Tibial artery (tissue), 4 donors: ENCODE measurements at places on chromosomes 4 and X.

DNA sequence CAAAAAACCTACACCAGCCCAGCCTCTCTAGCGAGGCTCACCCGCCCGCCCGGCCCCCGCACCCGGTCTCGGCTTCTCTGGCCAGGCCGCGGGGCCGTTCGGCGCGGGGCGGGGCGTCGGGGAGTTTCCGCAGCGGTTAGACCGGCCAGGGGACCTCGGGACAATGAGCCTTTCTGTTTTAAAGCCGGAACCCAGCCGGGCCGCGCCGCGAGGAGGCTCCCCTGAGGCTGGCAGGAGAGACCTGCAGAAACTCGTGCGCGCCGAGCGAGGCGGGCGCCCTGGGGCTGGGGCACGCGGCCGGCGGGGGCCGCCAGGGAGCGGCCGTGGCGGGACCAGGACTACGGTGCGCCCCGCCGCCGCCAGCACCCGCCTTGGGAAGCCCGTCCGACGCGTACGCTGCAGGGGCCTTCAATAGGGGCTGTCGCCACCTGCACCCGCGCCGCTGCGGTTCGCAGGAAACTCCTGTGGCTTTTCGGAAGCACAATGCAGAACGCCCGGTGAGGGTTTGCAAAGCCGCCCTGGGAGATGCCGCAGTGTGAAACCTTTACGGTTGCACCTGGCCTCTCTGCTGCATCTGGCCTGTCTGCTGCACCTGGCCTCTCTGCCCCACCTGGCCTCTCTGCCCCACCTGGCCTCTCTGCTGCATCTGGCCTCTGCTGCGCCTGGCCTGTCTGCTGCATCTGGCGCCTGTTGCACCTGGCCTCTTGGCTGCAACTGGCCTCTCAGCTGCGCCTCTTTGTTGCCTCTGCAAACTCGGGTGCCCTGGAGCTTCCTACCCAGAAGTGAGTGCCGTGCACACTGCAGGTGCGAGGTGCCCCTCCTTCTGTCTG lies 63.9 kb downstream of the TRAPPC11 start:
- DNase-seq = peak; percentile 33

DNA sequence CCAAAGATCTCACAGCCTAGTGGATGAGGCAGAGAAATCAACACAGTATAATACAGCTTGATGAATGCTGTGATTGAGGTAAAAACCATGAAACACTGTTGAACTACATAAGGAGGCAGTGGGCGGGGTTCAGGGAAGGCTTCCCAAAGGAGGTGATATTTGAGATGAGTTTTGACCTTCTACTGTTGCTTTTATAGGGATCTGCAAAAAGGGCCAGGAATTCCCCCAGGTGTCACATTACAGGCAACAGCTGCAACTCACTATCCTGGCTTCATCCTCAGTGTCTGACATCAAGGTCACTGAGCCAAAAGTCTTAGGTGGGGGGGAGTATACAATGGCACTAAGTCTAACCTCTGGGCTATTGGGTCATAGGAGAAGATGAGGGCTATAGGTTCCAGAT lies 185.7 kb upstream of the NRK start:
- DNase-seq = no peak

DNA sequence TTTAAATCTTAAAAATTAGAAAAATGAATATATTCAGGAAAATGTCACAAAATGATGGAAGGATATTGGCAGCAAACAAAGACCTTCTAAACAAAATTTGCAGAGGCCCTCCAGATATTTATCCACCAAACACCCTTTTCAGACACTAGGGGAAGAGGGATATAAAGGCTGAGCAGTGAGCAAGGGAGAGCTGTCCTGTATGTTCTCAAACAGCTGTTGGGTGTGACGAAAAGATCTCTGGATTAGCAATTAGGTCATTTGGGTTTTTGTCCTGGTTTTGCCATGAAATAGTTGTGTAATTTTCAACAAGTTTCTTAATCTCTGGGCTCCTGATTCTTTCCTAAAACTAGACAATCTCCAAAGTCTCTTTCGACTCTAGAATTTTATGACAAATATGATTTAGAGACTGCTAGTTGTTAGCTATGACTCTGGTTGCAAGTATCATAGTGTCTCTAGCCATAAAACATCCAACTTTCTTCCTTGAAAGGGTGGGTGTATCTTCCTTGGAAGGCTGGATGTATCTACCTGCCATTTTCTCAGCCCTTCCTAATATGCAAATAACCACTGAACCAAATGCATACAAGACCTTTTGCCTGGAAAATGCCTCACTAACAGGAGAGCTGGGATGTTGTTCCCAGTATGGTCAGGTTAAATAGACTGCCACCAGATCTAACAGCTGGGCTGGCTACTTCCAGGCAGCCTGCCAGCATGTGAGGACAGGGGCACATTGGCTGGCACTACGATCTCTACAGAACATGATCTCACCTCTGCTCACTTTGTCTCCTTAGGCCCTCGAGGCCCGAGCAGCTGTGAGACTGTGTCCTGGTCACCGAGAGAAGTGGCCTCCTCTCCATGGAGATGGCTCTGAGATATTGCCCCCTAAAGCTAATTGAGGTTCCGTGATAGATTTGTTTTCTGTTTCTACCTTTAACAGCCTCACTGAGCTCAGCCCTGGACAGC lies 225.5 kb upstream of the JADE1 start:
- no peak for DNase-seq

DNA sequence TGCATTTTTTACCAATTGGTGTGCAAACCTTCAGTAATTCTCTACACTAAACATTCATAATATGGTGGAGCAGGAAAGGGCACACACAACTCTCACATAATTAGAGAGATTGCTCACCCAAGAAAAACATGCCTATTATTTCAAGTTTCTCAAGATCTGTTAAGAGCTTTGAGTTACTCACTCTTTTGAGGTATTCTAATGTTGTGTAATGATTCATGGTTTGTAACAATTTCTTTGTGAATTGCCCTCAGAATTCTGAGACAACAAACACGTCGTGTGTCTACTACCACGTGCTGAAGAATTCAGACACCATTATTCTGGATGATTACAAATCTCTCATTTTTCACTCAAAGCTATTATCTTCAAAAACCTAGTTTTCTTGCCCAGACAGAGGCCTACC lies 82.8 kb downstream of the PDGFC start:
- no peak for DNase-seq

DNA sequence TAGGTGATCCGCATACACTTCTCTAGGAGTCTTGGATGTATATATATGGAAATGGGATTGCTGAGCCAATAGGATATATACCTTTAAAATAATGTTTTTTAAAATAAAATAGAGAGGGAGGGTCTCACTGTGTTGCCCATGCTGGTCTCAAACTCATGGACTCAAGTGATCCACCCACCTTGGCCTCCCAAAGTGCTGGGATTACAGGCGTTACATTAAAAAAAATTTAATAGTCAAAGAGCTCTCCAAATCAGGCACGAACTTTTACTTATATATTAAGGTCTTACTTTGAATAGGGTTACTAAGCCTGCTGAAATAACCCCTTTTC lies 109.0 kb downstream of the GNL3L start:
- no peak for DNase-seq

DNA sequence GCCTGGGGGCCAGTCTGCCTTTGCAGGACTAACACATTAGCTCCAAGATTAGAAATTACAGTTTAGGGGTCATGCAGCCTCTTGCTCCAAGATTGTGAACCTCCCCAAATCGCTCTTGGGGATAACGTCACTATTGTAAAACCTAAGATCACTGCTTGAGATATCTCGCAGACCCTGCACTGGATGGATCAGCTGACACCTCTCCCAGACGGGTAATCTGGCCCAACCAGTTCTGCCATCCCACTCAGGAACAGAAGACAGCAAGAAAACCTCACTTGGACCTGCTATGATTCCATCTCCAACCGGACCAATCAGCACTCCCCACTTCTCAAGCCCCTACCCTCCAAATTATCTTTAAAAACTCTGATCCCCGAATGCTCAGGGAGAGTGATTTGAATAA lies 431.2 kb downstream of the GPM6A start:
- DNase-seq = no peak

- no peak for DNase-seq
Observed at GRCh38 chr4:111330786-111331185, 707.9 kb upstream of the PITX2 start.

GRCh38 chrX:18620349-18620748 lies 51.6 kb downstream of the RS1 start:
- DNase-seq = no peak

DNA sequence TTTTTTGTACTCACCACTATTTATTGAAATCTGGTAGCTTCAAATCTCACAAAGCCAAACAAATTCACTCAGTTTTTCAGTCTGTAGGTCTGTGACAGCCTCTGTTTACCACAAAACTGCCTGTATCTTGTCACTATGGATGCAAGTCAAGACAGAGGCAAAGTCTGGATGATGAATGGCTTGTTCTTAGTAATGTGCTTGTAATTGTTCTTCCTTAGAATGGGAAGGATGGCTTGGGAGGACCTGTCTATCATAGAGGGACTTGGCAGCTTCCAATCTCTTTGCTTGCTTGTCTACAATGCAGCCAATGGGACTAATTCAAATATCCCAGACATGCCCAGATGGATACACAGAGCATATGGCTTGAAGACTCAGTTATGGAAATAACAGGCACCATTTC lies 141.2 kb upstream of the SCML1 start:
- DNase-seq = no peak
